ENCODE measurements at places on chromosomes 16 and 17. TPM values are rescaled to one million over a fixed set of nuclear protein-coding genes. Genes with fewer than 3 reads are reported as not detected.

- no peak for DNase-seq
These were observed 29.7 kb upstream of the SLC12A3 start for GRCh38 chr16:56835320-56835719.

- no peak for DNase-seq
These were observed 184.7 kb downstream of the C16orf95 start for GRCh38 chr16:87132361-87133014.

GRCh38 chr17:47188271-47188875 lies 722 bp downstream of the CDC27 start:
- no peak for DNase-seq

DNA sequence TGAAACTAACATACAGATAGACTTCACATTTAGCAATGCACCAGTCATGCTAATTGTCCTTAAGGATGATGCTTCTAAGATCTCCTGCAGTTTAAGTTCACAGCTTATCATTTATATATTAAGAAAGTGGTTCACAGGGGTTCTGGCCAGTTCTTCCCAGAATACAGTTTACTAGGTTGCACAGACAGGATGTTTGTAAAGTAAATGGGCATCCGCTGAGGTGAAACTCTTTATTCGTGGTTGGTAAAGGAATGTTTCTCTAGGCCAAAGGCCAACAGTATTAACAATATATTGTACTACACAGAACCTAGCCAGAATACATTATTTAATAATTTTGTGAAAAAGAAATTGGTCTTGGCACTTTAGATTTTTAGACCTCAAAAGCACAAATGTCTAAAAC lies 1427.3 kb downstream of the CDH8 start:
- no peak for DNase-seq

DNA sequence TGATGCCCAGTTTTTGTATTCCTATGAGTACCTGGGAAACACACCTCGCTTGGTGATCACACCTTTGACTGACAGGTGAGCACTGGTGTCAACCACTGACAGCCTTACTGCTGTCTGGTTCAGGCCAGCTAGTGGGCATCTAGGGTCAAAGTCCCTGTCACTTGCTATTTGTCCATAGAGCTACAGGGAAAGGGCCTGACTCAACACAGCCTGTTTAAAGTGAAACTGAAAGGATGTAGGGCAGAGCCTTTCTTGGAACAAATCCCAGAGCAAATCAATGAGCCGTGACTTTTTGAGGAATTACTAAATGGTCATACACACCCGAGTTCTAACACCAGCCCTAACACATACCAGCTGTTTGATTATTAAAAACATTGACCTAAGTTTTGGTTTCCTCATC lies 106.8 kb downstream of the DNAH9 start:
- no peak for DNase-seq

DNA sequence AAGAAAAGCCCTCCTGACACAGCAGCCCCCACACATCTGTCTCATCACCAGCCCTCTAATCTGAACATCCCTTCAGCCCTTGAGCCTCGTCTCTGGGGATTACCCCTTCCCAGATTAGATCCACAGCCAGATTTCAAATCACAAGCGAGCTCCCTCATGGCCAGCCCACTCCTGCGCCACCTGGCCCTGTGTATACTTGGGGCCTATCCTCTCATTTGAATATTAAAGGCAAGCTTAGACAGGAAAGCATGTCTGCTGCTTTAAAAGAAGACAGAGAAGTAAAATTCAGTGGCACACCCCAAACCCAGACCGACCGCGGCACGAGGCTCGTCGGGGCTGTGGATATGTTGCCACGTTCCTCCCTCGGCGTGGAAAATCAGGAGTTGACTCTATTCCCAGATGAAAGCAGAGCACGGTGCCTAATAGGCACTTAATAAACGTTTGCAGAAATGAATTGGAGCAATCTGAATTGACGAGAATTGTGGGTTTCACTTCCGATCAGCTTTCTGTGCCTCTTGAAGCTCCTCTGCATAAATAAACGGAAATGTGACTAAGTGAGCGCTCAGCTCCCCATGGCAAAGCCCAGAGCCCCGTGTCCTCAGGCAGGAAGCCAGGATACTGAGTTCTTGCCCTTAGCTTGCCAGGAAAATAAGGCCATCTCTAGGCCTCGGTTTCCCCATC lies 108.0 kb downstream of the CCDC182 start:
- no peak for DNase-seq

The EVPLL gene
- total RNA-seq = not detected

The SOST gene
- total RNA-seq = not detected

The DOC2A gene
- total RNA-seq = 0.11 TPM
